Colonic mucosa (tissue), 4 donors: ENCODE measurements at places on chromosomes 2 and 18. TPM values are rescaled to one million over a fixed set of nuclear protein-coding genes. Genes with fewer than 3 reads are reported as not detected.

DNA sequence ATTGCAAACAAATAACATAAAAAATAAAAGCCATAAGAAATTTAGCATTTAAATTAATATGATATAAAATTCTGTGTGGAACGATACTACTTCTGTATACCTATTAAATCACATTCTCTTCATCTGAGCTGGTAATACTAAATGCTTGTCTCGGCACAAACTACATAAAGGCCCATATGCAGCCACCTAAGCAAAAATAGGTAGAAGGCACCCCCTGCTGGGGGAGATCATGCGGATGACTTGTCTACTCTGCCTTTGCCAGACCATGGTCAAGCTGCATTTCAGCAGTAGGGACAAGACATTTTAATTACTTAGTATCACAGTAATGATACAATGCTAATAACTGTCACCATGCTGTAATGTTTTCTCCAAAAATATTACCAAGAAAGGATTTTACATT is 108.0 kb downstream of the CDH19 start:
- H3K4me1 ChIP-seq, result no peaks in the 10 kb centered on the region
- H3K4me3 ChIP-seq, result no peak overlapping the region
- peak; percentile 49 for DNase-seq
- no peaks in the 10 kb centered on the region for H3K36me3 ChIP-seq
- H3K27me3 ChIP-seq, result no peaks in the 10 kb centered on the region
- H3K27ac ChIP-seq, result no peak overlapping the region

GRCh38 chr2:10876394-10876793 is 35.3 kb upstream of the KCNF1 start:
- H3K36me3 ChIP-seq, result no peaks in the 10 kb centered on the region
- DNase-seq, result no peak
- no peaks in the 10 kb centered on the region for H3K27me3 ChIP-seq
- H3K4me3 ChIP-seq, result no peak overlapping the region
- peak overlapping the region; percentile 85 for H3K27ac ChIP-seq
- H3K4me1 ChIP-seq, result peaks cover 6% of the 10 kb centered on the region

GRCh38 chr2:28049416-28049815 is 158.9 kb downstream of the BABAM2 start:
- no peaks in the 10 kb centered on the region for H3K4me1 ChIP-seq
- H3K27ac ChIP-seq, result no peak overlapping the region
- DNase-seq, result no peak
- H3K27me3 ChIP-seq, result no peaks in the 10 kb centered on the region

- H3K36me3 ChIP-seq, result no peaks in the 10 kb centered on the region
- DNase-seq, result no peak
- no peak overlapping the region for H3K4me3 ChIP-seq
Observed at GRCh38 chr2:56729212-56729611, 545.4 kb downstream of the CCDC85A start.

- no peak overlapping the region for H3K27ac ChIP-seq
- H3K4me3 ChIP-seq, result no peak overlapping the region
- no peaks in the 10 kb centered on the region for H3K27me3 ChIP-seq
- no peaks in the 10 kb centered on the region for H3K4me1 ChIP-seq
Observed at GRCh38 chr2:31070339-31071125, 67.7 kb downstream of the GALNT14 start.

GRCh38 chr2:3272761-3273160 is 104.9 kb downstream of the EIPR1 start:
- no peak overlapping the region for H3K27ac ChIP-seq
- H3K4me1 ChIP-seq, result no peaks in the 10 kb centered on the region
- no peak overlapping the region for H3K4me3 ChIP-seq
- H3K36me3 ChIP-seq, result no peaks in the 10 kb centered on the region
- H3K27me3 ChIP-seq, result no peaks in the 10 kb centered on the region

DNA sequence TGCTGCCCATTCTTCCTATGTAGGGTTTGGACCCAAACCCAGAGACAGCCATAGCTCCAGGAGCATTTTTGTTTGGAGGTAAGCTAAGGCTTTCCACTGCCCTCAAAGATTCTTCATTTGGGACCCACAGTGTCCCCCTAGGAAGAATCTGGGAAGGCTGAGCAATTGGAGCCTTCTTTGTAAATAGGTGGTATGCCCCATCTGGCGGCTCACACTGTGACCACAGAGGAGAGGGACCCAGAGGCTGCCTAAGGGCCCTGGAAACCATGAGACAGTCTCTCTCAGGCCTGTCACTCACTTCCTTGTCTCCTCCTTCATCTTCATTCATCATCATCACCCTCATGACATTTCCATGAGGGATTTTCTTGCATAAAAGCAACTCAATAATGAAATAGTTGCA is 215.4 kb upstream of the OSR1 start:
- H3K27me3 ChIP-seq, result no peaks in the 10 kb centered on the region
- no peak overlapping the region for H3K4me3 ChIP-seq
- no peaks in the 10 kb centered on the region for H3K4me1 ChIP-seq
- H3K36me3 ChIP-seq, result no peaks in the 10 kb centered on the region
- DNase-seq, result no peak
- H3K27ac ChIP-seq, result no peak overlapping the region

GRCh38 chr2:179946810-179947615 is 60.1 kb downstream of the CWC22 start:
- H3K4me1 ChIP-seq, result no peaks in the 10 kb centered on the region
- no peak for DNase-seq
- H3K27ac ChIP-seq, result no peak overlapping the region
- H3K4me3 ChIP-seq, result no peak overlapping the region

DNA sequence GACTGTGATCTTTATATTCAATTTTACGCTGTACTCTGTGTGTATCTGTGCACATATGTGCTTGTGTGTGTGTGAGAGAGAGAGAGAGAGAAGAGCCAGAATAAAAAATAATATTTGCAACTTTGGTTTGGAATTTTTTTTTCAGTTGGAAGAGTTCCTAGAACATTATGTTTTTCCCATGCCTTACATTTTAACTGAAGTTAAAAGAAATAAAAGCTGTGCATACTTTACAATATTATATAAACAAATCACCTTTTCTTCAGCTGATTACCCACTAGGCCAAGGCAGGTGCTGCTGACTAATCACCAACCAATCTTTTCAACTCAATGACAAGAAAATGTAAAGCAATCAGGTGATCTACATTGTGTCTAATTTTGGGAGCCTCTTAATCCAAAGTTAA is 366.3 kb downstream of the NYAP2 start:
- H3K4me1 ChIP-seq, result no peaks in the 10 kb centered on the region
- no peak overlapping the region for H3K4me3 ChIP-seq
- no peaks in the 10 kb centered on the region for H3K36me3 ChIP-seq
- H3K27me3 ChIP-seq, result no peaks in the 10 kb centered on the region
- H3K27ac ChIP-seq, result no peak overlapping the region

GRCh38 chr2:176729706-176730569 is 460.7 kb downstream of the MTX2 start:
- no peak overlapping the region for H3K27ac ChIP-seq
- no peaks in the 10 kb centered on the region for H3K36me3 ChIP-seq
- DNase-seq, result no peak
- H3K4me3 ChIP-seq, result no peak overlapping the region
- no peaks in the 10 kb centered on the region for H3K4me1 ChIP-seq
- no peaks in the 10 kb centered on the region for H3K27me3 ChIP-seq

GRCh38 chr2:20992201-20992711 is 51.6 kb downstream of the APOB start:
- no peaks in the 10 kb centered on the region for H3K36me3 ChIP-seq
- no peak overlapping the region for H3K4me3 ChIP-seq
- no peak overlapping the region for H3K27ac ChIP-seq
- no peaks in the 10 kb centered on the region for H3K27me3 ChIP-seq

- no peak overlapping the region for H3K4me3 ChIP-seq
- no peaks in the 10 kb centered on the region for H3K4me1 ChIP-seq
- H3K27me3 ChIP-seq, result no peaks in the 10 kb centered on the region
- DNase-seq, result no peak
- no peak overlapping the region for H3K27ac ChIP-seq
Observed at GRCh38 chr2:150532879-150533278, 45.4 kb upstream of the RND3 start.

GRCh38 chr18:5294113-5294456 is 1.4 kb downstream of the ZBTB14 start:
- peak overlapping the region; percentile 74 for H3K4me3 ChIP-seq
- no peaks in the 10 kb centered on the region for H3K36me3 ChIP-seq
- peak overlapping the region; percentile 98 for H3K27ac ChIP-seq

- no peaks in the 10 kb centered on the region for H3K4me1 ChIP-seq
- no peak overlapping the region for H3K4me3 ChIP-seq
- H3K36me3 ChIP-seq, result no peaks in the 10 kb centered on the region
Observed at GRCh38 chr2:12330916-12331315, 385.8 kb upstream of the TRIB2 start.

GRCh38 chr18:33729556-33729955 is 151.5 kb downstream of the ASXL3 start:
- no peaks in the 10 kb centered on the region for H3K36me3 ChIP-seq
- H3K4me1 ChIP-seq, result no peaks in the 10 kb centered on the region
- H3K4me3 ChIP-seq, result no peak overlapping the region
- no peak overlapping the region for H3K27ac ChIP-seq
- DNase-seq, result no peak
- no peaks in the 10 kb centered on the region for H3K27me3 ChIP-seq

GRCh38 chr2:28311660-28312249 is 80.9 kb upstream of the FOSL2 start:
- H3K27me3 ChIP-seq, result no peaks in the 10 kb centered on the region
- no peaks in the 10 kb centered on the region for H3K36me3 ChIP-seq
- no peaks in the 10 kb centered on the region for H3K4me1 ChIP-seq
- H3K27ac ChIP-seq, result no peak overlapping the region
- no peak overlapping the region for H3K4me3 ChIP-seq
- DNase-seq, result no peak

DNA sequence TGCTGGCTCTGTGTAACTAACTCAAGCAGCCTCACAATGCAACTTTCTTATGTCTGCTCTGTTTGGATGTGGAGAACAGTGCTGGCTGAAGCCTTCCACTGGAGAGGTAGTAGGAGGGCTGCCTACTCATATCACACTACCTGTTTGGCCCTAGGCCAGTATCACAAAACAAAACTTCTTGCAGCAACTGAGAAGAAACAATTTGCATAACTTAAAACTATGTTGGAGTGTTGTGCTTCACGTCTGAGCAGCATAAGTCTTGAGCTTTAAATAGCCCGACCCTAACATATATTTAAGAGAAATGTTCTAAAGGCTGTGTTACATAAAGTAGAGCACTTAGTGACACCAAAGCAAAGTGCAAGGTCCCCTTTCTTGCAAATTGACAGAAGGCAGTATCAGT is 204.9 kb upstream of the ACVR2A start:
- H3K4me3 ChIP-seq, result no peak overlapping the region
- DNase-seq, result no peak
- H3K36me3 ChIP-seq, result no peaks in the 10 kb centered on the region
- H3K4me1 ChIP-seq, result peaks cover 5% of the 10 kb centered on the region

DNA sequence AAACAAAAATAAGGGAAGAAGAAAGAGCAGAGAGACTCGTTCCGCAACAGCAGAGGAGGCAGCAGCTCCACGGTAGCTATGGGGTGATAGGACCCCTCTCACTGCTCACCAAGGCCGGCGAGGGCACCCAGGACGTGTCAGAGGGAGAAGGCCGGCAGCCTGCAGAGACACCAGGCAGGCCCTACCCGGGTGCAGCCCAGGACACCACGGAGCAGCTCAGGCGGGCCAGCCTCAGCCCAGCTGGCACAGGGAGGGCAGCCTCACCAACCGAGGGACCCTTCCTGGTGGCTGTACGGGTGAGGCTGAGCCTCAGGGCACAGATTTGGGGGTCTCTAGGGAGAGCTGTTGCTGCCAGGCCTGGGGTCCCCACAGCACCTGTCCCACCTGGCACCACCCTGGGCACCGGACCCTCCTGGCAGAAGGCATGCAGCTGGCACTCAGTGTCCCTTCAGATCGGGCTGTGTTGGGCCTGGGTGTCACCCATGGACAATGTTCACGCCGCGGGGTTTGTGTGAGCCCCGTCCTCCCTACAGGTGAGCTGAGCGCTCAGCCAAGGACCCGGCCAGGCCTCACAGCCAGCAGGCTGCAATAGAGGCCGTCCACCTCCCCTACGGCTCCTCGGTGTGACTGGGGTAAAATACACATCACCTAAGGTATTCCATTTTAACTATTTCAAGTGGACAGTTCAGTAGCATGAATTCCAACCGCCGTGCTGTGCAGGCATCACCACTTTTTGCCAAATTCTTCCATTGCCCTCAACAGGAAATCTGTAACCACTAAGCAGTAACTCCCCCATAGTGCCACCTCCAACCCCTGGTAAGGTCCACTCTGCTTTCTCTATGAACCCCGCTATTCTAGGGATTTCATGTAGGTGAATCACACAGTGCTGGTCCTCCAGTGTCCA is 21.6 kb downstream of the KCNG2 start:
- H3K36me3 ChIP-seq, result no peaks in the 10 kb centered on the region
- H3K27ac ChIP-seq, result no peak overlapping the region
- peak; percentile 15 for DNase-seq
- H3K4me1 ChIP-seq, result no peaks in the 10 kb centered on the region

GRCh38 chr2:88608184-88608583 is 19.1 kb downstream of the EIF2AK3 start:
- no peaks in the 10 kb centered on the region for H3K36me3 ChIP-seq
- H3K4me1 ChIP-seq, result no peaks in the 10 kb centered on the region
- H3K4me3 ChIP-seq, result no peak overlapping the region

DNA sequence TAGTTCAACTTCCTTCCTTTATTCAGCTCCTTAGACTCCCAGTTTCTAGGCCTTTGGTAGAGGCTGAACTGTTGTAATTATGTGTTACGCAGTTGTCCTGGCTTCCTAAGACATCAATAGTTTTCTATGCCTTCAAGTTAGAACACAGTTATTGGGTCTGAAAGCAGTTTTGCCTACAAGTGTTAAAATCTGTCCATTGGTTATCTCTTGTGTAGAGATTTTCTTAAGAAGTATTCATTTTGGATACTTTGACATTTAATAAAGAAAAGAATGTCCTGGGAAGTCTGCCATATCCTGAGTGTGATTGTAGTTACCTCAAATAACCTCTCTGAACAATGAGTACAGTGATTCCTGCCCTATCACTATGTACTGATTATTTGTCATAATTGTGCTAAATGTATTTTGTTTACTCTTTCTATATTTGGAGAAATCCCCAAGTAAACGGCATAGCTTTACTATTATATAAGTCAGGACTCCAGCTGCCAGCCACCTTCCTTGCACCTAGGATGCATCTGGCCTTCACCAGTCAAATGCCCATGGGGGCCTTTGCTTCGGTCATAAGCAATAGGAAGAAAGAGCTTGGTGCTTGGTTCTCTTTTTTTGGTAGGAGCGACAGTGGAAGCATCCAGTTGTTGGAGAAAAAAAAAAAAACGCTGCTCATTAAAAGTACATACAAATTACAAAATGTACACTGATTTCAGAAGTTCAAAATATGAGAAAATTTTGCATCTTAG is 449.5 kb upstream of the PKDCC start:
- no peaks in the 10 kb centered on the region for H3K4me1 ChIP-seq
- no peak overlapping the region for H3K27ac ChIP-seq
- H3K36me3 ChIP-seq, result no peaks in the 10 kb centered on the region
- no peak overlapping the region for H3K4me3 ChIP-seq
- no peak for DNase-seq
- no peaks in the 10 kb centered on the region for H3K27me3 ChIP-seq

PTRHD1 gene
- total RNA-seq, result 47.6 TPM

G6PC2 gene
- total RNA-seq, result 0.11 TPM

TTN gene
- total RNA-seq, result 1.8 TPM

CCL20 gene
- total RNA-seq, result 43.5 TPM

LNPK gene
- 38.5 TPM for total RNA-seq

STAT4 gene
- total RNA-seq, result 2.0 TPM

SCYGR2 gene
- total RNA-seq, result not detected

EVA1A gene
- 0.77 TPM for total RNA-seq

OST4 gene
- total RNA-seq, result 272 TPM
